A549 treated with GW870086 at 1 μM for 4 hours (cell line): ENCODE measurements at places on chromosomes 3 and 15. TPM values are rescaled to one million over a fixed set of nuclear protein-coding genes. Genes with fewer than 3 reads are reported as not detected.

XYLB gene
- 3.6 to 4.0 TPM (median 3.8 TPM) in 5 replicates for total RNA-seq

CXCR6 gene
- total RNA-seq, result not detected in 5 replicates

WNT7A gene
- total RNA-seq, result 0.06 to 0.19 TPM (median 0.07 TPM) in 5 replicates

MEX3B gene
- total RNA-seq, result 2.8 to 5.2 TPM (median 4.8 TPM) in 5 replicates

FBXL2 gene
- total RNA-seq, result 6.1 to 8.0 TPM (median 7.0 TPM) in 5 replicates

IL17RE gene
- 1.1 to 2.4 TPM (median 2.2 TPM) in 5 replicates for total RNA-seq

ACTC1 gene
- 0.10 to 0.27 TPM (median 0.16 TPM) in 4 of 5 replicates, not detected in the other for total RNA-seq

BTLA gene
- total RNA-seq, result not detected in 5 replicates

IQCH gene
- 1.1 to 2.3 TPM (median 1.3 TPM) in 5 replicates for total RNA-seq

CADM2 gene
- 0.10 to 0.38 TPM (median 0.29 TPM) in 3 of 5 replicates, not detected in the others for total RNA-seq

ATP8B4 gene
- 0.57 to 1.4 TPM (median 0.63 TPM) in 5 replicates for total RNA-seq

PCOLCE2 gene
- total RNA-seq, result 28.4 to 34.4 TPM (median 29.1 TPM) in 5 replicates

EBLN2 gene
- 0.49 to 0.70 TPM (median 0.56 TPM) in 4 of 5 replicates, not detected in the other for total RNA-seq

GRAMD1C gene
- total RNA-seq, result 0.47 to 1.2 TPM (median 0.96 TPM) in 5 replicates

PRSS50 gene
- not detected in 5 replicates for total RNA-seq

LRRN1 gene
- not detected in 5 replicates for total RNA-seq

PARP15 gene
- not detected in 5 replicates for total RNA-seq

THRB gene
- total RNA-seq, result 1.1 to 1.4 TPM (median 1.3 TPM) in 5 replicates

NR1I2 gene
- not detected in 5 replicates for total RNA-seq

MAP1A gene
- total RNA-seq, result 0.59 to 0.85 TPM (median 0.71 TPM) in 5 replicates

TMCO5A gene
- not detected in 5 replicates for total RNA-seq

NR2E3 gene
- 0.12 to 0.59 TPM (median 0.22 TPM) in 4 of 5 replicates, not detected in the other for total RNA-seq

HRH1 gene
- total RNA-seq, result 7.8 to 9.8 TPM (median 8.3 TPM) in 5 replicates

MASP1 gene
- total RNA-seq, result 0.03 to 0.28 TPM in 2 of 5 replicates, not detected in the others

MYO1E gene
- 207 to 342 TPM (median 312 TPM) in 5 replicates for total RNA-seq

SENP8 gene
- total RNA-seq, result 1.6 to 2.1 TPM (median 1.7 TPM) in 5 replicates

RBP2 gene
- total RNA-seq, result not detected in 5 replicates

NRG4 gene
- total RNA-seq, result 0.29 to 1.1 TPM (median 0.54 TPM) in 5 replicates

PLA2G4F gene
- total RNA-seq, result not detected in 5 replicates

CFAP20DC gene
- total RNA-seq, result 1.5 to 3.2 TPM (median 2.6 TPM) in 5 replicates

LDHAL6B gene
- total RNA-seq, result not detected in 5 replicates

NOX5 gene
- 0.14 to 0.37 TPM (median 0.22 TPM) in 5 replicates for total RNA-seq

GPR62 gene
- not detected in 5 replicates for total RNA-seq

SLC51A gene
- total RNA-seq, result not detected in 5 replicates

KLF15 gene
- total RNA-seq, result 0.21 to 0.65 TPM (median 0.27 TPM) in 5 replicates

GOLGA8G gene
- total RNA-seq, result not detected in 5 replicates

IQSEC1 gene
- total RNA-seq, result 14.7 to 19.5 TPM (median 18.3 TPM) in 5 replicates

SPINK8 gene
- total RNA-seq, result not detected in 5 replicates

CCDC174 gene
- 13.0 to 14.0 TPM (median 13.6 TPM) in 5 replicates for total RNA-seq

INSYN1 gene
- total RNA-seq, result 1.3 to 2.7 TPM (median 2.0 TPM) in 5 replicates
